ENCODE measurements at places on chromosomes 16 and 17.
A peak's percentile ranks its signal among the peaks of the same experiment; 100 is the strongest.

- DNase-seq: no peak
Observed at GRCh38 chr16:31428279-31428597, at the start of gene COX6A2. Gene COX6A2 (minus strand): TSS chr16:31428360. CDS start chr16:31428325, 35 bp downstream.

GRCh38 chr16:3065069-3065741 lies at the start of gene IL32:
Gene IL32 (plus strand): TSS chr16:3065640. CDS start chr16:3065812, 172 bp downstream.
- DNase-seq: no peak

- no peak for DNase-seq
Observed at GRCh38 chr16:12793120-12793864, 10.4 kb downstream of the CPPED1 start.

GRCh38 chr17:11612956-11613355 lies 14.7 kb downstream of the DNAH9 start:
- no peak for DNase-seq

DNA sequence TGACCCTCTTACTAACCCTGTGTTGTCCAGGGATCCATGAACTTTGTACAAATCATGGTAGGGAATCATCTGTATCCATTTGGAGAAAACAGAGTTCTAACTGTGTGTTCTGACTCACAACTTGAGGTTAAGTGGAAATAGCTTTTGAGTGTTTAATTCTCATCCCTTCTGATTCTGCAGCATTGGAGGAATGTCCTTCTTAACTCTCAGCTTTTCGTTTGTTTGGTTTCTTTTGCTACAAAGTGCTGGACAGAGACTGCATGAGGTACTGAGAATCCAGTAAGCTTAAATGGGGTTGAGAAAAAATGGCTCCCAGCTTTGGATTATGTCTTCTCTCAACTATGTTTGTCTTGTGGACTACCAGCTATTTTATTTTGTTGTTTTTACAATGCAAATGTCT lies 352.1 kb upstream of the KIF2B start:
- no peak for DNase-seq

DNA sequence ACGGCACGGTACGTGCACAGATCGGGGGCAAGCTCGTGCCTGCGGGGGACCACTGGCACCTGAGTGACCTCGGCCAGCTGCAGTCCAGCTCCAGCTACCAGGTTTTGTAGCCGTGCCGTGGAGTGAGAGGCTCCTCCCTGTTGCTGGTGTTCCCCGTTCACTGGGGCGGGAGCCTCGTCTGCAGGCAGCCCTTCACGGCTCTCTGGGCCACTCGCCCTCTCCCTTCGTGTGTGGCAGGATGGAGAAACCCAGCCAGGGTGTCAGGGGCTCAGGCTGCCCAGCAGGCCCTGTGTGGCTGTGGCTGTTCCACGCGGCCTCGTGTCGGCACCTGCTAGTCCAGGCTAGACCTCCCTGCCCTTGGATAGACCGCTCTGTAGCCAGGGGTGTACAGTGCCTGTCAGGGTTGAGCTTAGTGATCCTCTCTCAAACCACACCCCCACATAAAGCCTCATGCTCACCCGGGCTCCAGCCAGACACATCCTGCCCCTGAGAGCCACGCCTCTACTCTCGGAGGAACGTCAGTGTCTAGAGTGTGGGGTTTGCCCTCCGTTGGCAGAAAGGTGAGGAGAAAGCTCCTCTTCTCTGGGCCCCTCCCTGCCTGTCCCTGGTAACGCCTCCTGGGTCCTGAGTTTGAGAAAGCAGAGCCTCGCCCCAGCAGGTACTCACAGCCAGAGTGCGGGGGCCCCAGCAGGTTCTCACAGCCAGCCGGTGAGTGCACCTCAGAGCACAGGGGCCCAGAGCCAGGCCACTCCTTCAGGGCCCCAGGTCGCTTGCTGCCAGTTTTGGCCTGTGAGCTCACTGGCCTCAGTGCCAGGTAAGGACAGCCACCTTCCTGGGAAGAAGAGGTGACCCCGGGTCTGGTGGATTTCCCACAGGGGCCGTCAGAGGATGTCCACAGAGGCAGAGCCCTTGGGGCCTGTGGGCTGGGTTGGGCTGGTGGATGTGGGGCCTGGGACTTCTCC lies 27.7 kb downstream of the NME3 start:
- no peak for DNase-seq

- DNase-seq: no peak
Observed at GRCh38 chr17:27577884-27578717, 52.9 kb upstream of the LGALS9 start.

DNA sequence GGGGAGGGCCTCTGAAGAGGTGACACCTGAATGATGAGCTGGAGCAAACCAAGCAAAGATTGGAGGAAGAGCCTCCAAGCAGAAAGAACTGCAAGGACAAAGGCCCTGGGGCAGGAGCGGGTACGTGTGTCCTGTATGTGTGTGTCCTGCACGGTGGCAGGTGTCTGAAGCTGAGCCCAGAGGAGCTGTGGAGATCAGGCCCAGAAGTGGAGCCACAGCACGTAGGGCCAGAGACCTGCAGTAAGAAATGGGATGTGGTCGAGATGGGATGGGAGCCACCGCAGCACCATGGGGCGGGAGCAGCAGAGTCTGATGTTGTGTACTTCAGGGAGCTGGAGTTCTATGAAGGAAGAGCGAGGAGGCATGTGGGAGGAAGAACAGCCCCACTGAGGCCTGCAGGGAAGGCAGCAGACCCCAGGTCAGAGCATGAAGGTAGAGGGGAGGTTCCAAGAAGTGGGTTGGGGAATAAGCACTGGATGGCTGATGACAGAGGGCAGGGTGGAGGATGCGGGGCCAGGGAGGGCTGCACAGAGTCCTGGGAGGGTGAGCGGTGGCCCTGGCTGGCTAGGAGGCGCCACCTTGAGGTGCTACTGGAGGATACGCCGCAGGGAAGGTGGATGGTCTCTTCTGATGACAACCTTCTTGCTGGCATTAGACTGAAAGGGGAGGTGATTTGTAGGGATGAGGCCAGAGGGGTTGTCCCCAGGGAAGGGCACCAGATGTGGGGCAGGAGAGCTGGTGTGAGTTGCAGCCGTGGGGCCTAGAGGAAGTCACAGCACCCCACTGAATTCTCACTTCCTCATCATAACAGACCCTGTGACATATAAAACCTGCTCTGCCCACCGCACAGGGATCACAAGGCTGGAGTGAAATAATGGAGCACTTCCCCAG lies 10.6 kb upstream of the CETP start:
- peak; percentile 23 for DNase-seq

DNA sequence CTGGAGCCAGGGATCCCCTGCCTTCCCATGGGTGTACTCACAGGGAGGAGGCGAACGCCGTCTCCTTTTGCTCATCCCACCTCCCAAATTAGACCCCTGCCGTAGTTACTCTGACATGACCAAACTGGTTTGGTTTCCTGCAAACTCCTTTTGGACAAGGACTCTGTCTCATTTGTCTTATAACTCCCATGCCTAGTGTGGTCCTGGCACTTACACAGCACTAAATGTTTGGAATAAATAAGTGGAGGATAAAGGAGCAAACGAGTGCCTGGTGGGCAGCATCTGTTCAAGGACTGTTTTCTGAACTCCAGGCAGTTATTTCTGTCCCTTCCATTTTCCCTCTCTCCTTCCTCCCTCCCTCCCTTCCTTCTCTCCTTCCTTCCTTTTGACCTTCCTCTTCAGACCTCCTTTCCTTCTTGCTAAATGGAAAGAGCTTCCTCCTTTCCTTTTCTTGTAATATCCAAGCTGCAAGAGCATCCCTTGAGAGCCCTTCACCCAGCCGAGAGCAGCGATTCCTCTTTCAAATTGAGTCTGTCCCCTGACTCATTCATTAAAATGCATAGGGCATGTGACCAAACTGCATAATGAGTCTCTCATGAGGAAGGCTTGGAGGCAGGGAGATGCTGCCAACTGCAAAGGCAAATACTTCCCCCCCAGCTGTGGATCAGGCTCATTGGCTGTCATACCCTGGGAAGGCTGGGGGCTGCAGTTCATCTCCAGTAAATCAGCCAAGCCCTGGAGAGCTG lies 36.8 kb downstream of the CHD9 start:
- DNase-seq: peak; percentile 91

- DNase-seq: no peak
Observed at GRCh38 chr17:19317359-19318095, 45.0 kb downstream of the B9D1 start.

- DNase-seq: no peak
Observed at GRCh38 chr16:19344224-19344801, 58.8 kb downstream of the CLEC19A start.

GRCh38 chr16:27628241-27628942 lies 78.4 kb downstream of the KATNIP start:
- DNase-seq: peak; percentile 3

- DNase-seq: no peak
Observed at GRCh38 chr17:39836117-39836516, 28.0 kb downstream of the IKZF3 start.

DNA sequence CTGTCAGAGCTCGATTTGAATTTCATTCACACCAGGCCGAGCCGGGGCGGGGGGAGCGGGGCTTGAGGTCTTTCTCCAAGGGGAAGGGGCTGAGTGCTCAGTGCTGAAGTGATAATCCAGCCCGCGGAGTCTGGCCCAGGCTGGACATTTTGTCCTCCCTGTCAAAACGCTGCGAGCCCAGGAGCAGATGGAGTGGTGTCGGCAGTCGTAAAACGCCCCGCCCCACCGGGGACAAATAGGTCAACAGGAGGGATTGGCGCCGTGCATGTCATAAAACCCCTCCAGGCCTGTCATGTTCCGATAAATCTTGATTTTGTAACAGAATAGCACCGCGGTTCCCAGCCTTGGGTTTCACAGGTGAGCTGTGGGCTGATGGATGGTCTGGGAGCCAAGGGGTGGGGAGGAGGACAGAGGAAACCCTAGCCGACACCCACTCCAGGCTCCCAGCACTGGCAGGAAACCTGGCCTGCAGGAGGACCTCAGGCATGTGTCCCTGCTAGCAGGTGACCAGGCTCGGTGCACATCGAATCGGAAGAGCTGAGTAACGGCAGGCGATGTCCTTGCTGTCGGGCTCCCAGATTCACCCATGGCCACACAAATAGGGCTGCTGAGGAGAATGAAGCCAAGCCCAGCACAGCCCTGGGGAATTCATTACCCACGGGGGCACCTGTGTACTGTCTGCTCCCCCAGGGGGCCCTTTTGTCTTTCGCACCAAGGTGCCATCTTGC lies 341.4 kb downstream of the FOXL1 start:
- DNase-seq: no peak

GRCh38 chr16:26386096-26386495 lies 680.6 kb upstream of the C16orf82 start:
- no peak for DNase-seq

DNA sequence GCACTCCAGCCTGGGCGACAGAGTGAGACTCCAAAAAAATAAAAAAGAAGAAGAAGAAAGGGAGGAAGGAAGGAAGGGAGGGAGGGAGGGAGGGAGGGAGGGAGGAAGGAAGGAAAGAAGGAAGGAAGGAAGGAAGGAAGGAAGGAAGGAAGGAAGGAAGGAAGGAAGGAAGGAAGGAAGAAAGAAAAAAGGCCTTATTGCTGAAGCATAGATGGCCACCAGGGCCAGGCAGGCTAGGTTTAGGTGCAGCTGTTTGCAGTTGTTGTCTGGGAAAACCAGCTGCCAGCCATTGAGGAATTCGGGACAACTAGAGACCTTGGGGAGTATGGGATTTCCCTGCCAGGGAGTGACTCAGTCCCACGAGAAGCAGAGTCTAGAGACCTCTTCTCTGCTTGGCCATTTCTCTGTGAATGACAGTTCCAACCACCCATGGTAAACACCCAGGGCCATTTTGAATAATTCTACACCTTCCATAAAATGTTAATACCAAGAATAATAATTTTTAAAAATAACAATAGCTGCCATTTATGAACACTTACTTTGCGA lies 31.0 kb downstream of the SCNN1B start:
- DNase-seq: no peak

DNA sequence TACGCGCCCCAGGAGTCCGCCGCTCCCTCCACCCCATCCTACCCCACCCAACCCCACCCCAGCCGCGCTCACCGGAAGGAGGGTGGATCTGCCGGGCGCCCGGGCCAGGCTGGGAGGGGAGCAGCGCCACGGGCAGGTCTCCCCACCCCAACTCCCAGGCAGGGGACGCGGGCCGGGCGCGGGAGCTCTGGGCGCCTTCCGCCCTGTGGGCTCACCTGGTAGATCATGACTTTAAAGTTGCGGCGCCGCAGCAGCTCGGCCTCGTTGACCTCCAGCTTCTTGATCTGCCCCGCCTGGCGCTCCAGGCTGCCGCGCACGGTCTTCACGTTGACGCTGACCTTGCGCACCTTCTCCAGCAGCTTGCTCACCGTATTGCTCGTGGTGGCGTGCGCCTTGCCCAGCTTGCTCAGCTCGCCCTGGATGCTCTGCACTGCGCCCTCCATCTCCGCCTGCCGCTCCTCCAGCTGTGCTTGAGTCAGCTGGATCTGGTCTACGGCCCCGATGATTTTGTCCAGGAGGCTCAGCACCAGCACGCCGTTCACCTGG lies 571 bp downstream of the CAVIN1 start:
- no peak for DNase-seq

- no peak for DNase-seq
Observed at GRCh38 chr17:16415031-16415924, at the start of gene TRPV2. Gene TRPV2 (plus strand): TSS chr17:16415571. CDS start chr17:16417669, 2,098 bp downstream.

- DNase-seq: no peak
Observed at GRCh38 chr16:54694651-54695050, 236.0 kb upstream of the IRX5 start.
